ENCODE measurements at places on chromosomes 5 and 9. TPM values are rescaled to one million over a fixed set of nuclear protein-coding genes. Genes with fewer than 3 reads are reported as not detected.

DNA sequence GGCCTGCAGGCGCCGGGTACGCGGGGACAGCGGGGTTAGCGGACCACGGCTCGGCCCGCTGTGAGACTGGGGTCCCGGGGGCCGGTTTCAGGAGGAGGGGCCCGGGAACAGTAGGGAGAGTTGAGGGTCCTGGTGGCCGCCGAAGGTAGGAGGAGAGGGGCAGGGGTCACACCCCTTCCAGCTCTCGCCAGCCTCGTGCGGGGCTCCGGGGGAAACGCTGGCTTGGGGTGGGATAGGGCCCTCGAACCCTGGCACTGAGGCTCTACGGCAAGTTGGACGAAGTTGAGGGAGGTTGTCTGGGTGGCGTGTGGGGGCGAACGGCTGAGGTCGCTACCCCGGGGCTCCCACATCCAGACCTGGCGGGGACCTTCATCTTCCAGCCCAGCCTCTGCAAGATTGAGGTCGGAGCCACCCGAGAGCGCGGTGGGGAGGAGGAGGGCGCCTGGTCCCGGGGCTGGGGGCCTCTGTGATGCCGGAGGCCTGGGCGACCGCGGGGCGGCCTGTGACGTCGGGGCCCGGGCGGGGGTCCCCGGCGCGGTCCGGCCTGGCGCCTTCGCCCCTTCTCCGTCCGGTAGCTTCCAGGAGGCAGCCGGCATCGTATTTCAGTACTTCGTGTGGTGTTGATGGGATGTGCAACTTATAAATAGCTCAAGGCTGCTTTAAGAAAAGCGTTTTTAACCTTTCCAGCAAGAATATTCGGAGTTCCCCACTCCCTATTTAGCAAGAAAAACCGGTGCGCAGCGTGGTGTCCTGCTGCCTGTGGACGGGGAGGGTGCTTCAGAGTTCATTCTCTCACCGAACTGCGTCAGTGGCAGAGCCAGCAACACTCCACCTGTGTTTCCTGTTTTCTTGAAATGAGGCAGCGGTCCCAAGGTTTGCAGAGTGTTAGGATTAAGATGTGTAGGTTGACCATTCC, 902 bp downstream of the HABP4 start:
- DNase-seq: peak; percentile 57

DNA sequence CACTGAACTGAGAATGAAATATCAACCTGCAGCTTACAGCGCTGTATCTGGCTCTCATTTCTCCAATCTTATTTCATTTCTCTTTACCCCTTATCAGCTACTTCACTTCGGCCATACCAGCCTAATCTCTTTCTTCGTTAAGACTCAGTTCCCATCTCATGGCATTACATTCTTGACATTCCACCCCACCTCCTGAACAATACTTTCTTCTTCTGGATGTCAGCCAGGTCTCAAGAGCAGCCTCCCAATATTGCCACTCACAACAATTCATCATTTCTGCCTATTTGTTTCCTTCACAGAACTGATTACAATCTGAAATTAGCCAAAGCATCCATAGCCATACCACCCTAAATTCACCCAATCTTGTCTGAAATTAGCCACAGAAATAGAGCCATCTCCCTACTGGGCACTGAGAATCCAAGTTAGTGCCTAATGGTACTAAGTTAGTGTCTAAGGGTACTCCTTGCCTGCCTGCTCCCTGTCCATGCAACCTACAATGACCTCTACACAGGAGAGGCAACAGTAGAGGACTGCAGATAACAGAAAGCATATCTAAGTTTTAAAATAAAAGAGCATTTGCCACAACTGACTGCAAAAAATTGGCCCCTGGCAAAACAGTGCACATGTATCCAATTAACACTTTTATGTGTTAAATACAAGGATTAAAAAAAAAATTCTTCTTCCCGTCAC, 35.2 kb downstream of the SETX start:
- DNase-seq: no peak

DNA sequence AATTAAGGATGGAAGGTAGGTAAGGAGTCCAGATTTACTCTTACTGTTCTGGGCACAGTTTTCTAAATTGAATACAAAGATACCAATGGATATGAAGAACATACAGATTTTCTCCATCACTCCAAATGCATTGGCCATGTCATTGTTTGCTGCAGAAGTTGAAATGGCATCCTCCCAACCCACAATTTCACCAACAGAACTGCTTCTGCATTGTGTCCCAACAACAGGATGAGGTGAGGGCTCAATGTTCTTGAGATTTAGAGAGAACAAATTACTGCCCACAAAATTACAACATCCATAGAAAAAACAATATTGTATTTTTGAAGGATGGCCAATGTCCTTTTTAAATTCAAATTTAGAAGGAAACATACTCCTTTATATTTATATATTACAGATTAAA, 88.9 kb downstream of the NUDT12 start:
- DNase-seq: no peak

- no peak for DNase-seq
Measured at GRCh38 chr5:62649476-62650113, 71.0 kb downstream of the LRRC70 start.

- DNase-seq: no peak
Measured at GRCh38 chr5:168327019-168327421, 35.6 kb downstream of the WWC1 start.

GRCh38 chr9:97372580-97372979, 39.3 kb upstream of the TDRD7 start:
- DNase-seq: no peak

- no peak for DNase-seq
Measured at GRCh38 chr5:120507800-120508463, 43.8 kb downstream of the PRR16 start.

CKMT2 gene
- polyA plus RNA-seq: 7.8 TPM

SPATA31E1 gene
- polyA plus RNA-seq: 0.05 TPM

OR13C3 gene
- polyA plus RNA-seq: not detected

PPIC gene
- 249 TPM for polyA plus RNA-seq

HTR1A gene
- polyA plus RNA-seq: not detected

CCNO gene
- 0.97 TPM for polyA plus RNA-seq

Data from hepatocyte (in vitro differentiated cells).